ENCODE measurements at places on chromosomes 11 and 22.
A peak's percentile ranks its signal among the peaks of the same experiment; 100 is the strongest.

- no peak for DNase-seq
Observed at GRCh38 chr11:124310721-124311120, 3.0 kb downstream of the OR8D1 start.

GRCh38 chr11:115241899-115242298 is 262.3 kb downstream of the CADM1 start:
- DNase-seq: no peak

DNA sequence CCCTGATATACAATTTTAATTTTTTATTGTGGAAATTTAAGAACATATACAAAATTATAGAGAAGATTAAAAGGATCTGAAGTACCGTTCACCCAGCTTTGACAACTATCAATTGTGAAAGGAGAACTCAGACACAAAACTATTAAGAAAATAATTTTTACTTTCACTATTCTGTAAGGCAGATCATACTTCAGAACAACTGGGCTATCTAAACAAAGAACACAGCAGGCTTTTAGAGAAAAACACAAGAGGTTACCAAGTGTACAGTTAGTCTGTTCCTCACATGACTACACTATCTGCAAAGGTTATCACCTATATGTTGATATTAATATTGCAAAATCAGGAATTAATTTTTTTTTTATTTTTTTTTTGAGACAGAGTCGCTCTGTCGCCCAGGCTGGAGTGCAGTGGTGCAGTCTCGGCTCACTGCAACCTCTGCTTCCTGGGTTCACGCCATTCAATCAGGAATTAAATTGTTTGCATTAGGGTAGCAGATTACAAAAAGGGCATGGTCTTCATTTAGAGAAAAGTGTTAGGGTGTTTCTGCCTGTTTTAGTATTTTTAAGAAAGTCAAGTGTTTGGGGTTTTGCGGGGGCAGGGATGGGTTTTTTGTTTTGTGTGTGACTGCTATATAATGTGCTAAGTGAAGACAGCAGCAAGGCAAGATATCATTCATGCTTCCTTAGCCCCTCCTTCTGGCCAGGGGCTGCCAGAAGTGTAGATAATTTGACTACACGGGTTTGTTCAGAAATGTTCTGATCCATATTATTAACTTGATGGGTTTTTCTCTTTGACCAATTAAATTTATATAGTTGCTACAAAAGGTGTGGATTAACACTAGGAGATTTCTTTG is 27.6 kb upstream of the SIK2 start:
- DNase-seq: no peak

- no peak for DNase-seq
Observed at GRCh38 chr11:130997278-130997677, 81.0 kb upstream of the SNX19 start.

GRCh38 chr22:37043828-37044538 is 7.6 kb upstream of the KCTD17 start:
- peak; percentile 26 for DNase-seq

DNA sequence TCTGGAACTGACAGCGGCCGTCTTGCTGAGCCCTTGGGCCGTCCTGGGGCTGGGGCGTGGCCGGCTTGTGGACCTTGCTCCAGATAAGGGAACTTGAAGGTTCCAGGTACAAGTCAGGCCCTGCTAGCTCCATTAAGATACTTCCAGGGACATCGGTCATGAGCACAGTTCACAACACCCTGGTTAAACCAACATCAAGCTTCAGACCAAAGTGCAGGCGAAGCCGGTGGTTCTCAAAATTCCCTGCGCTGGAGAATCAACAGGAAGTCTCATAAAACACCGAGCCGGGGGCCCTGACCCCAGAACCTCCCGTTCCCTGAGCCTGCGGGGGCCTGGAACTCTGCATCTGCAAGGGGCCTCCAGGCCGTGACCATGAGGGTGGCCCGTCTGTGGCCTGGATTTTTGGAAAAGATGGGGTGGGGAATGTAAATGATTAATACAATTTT is 1043.8 kb downstream of the BRD1 start:
- DNase-seq: peak; percentile 17

DNA sequence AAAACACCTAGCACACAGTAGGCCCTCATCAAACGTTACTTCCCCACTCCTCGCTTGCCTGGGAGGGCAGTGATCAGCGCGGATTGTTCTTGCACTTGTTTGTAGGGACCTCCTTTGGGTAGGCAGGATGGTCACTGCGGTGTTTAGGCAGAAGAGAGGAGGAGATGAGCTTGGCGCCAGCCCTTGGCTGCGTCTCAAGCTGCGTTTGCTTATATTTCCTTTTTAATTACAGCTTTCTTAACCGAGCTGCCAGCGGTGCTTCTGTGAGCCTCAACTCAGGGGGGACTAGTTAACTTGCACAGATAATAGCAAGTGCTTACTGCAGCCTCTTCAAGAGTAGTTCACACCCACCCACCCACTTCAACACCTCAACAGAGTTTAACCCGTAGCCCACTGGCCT is 15.1 kb downstream of the IFT27 start:
- no peak for DNase-seq

GRCh38 chr11:121500717-121501116 is 48.0 kb upstream of the SORL1-AS1 start:
- DNase-seq: no peak

DNA sequence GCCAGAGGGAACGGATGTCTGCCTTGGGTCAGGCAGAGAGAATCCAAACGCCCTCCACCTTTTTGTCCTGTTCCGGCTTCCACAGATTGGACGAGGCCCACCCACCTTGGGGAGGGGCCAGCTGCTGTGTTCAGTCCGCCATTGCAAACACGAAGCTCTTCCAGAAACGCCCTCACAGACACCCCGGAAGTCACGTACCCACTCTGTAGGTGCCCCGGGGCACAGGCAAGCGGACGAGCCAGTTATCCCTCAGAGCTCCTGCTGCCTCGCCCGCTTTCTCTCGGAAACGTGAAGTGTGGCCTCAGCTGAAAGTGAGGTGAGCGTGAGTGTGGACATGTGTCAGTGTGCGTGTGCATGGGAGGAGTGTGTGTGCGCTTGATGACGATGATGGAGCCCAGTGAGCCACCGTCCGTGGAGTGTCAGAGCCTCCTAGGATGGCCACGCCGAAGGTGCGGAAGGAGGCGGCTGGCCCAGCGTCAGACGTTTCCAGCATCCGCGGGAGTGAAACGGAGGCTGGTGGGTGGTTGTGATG is 869.2 kb downstream of the TBC1D22A start:
- no peak for DNase-seq

- no peak for DNase-seq
Observed at GRCh38 chr11:61356706-61357105, 5.0 kb downstream of the CYB561A3 start.

GRCh38 chr11:2092956-2093412 is 46.2 kb downstream of the IGF2 start:
- DNase-seq: peak; percentile 75

GRCh38 chr11:8100605-8101004 is 19.6 kb downstream of the TUB start:
- no peak for DNase-seq

GRCh38 chr11:101401245-101401644 is 182.6 kb downstream of the TRPC6 start:
- no peak for DNase-seq

GRCh38 chr11:87136236-87136635 is 98.5 kb downstream of the TMEM135 start:
- no peak for DNase-seq

- DNase-seq: peak; percentile 52
Observed at GRCh38 chr11:61587541-61587941, 6.7 kb upstream of the SYT7 start.

DNA sequence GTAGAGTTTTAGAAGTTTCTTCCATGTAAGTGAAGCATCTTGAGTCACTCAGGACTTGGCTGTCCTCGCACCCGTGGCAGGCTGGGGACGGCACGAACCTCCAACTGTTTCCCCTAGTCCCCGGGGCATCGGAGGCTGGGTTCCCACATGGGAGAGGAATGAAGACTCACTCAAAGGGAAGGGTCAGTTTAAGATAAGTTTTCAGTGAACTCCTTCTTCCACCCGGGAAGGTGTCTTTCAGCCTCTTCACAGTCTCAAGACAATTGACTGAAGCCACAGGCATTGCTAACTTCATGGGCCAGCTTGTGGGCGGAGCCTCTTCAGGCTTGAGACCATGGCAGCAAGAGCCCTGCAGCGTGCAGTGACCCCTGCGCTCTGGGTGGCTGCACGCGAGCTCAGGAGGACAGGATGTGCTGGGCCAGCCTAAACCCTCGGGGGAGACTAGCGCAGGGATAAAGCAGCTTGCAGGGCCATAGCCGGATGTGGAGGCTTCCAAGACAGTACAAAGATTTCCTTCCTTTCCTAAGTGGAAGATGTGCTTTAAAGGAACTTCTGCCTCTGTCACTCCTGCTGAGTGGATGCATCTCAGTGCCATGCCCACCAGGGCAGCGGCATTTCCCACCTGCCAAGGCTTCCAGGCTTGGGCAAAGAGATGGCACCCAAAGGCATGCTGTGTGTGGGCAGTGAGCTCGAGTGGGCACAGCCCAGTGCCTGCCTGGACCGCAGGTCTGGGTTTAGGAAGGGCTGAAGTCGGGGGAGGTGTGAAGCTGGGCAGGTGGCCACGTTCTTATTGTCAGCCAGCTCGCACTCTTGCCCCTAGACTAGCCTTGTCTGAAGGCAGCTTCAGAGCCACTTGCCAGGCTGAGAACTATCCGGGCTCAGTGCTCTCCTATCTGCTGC is 32.9 kb downstream of the PPIL2 start:
- no peak for DNase-seq

GRCh38 chr11:110955776-110956175 is 243.5 kb upstream of the ARHGAP20 start:
- DNase-seq: no peak

DNA sequence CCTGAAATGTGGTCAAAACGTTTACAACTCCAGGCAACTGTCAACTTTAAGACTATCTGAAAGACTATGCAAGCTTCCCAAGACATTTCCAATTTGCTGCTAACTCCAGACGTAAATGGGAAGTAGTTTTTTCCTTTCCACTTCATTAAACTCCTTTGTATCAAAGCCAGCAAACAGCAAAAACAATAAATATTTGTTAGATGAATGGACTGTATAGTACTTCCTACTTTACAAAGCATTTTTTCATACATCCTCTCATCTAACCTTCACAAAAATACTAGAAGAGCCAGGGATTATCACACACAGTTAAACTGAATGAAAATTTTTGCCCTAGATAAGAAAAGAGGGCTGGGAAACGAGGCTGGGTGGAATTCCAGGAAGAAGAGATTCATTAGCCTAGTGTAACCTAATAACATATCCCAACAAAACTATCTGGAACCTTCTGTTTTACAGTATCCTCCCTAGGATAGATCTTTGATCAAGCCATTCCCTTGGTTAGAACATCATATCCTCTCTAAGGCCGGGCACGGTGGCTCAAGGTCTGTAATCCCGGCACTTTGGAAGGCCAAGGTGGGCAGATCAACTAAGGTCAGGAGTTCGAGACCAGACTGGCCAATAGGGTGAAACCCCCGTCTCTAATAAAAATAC is 10.4 kb downstream of the NUP98 start:
- no peak for DNase-seq

DNA sequence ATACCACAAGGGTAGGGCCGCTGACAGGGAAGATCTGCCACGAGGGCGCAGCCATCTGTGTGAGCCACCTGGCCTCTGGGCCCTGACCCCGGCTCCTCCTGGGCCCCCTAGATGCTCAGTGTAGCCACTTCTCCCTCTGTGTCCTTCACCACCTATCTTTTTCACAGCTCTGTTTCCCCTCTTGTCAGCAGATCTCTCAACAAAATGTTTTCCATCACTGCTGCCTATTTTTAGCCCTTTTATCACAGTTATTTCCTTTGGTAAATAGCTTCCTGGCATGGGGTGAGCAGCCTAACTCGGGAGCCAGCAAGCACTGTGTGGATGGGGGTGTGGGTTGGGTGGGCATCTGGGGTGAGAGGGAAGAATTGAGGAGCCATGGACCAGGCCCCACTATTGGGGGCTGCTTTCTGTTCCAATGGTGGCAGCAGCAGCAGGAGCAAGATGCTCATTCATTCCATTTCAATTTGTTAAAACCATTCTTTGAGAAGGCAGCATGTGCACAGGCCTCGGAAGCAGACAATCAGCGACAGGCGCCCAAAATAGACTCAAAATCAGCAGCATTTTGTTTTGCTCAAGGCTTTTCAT is 135.2 kb upstream of the NAV2 start:
- DNase-seq: no peak

GRCh38 chr11:47434011-47434786 is 8.0 kb upstream of the PSMC3 start:
- DNase-seq: no peak

GRCh38 chr11:33376331-33377310 is 119.4 kb downstream of the HIPK3 start:
- DNase-seq: no peak

- no peak for DNase-seq
Observed at GRCh38 chr11:105740164-105740903, 130.5 kb downstream of the GRIA4 start.

DNA sequence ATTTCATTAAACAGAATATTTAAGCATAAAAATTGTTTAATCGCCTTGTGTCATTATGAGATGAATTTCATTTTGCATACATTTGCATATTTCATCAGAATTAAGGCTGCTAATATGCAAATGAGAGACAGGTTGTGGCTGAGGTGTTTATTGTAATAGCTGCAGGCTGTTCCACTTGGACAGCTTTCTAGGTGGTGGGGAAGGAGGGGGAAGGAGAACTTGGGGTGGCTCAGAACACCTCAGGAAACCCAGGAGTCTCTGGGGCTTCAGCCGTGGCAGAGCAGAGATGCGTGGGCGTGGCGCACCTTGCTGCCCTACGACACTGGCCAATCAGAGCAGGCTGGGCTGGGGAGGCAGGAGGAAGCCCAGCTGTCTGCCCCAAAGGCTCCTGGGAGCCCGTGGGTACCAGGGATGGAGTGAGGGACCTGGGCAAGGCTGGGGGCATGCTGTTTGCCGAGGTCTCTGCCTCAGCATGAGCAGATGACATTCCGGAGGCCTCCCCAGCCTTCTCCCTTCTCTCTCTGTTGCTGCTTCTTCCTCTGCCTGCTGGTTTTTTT is 542.9 kb downstream of the MN1 start:
- no peak for DNase-seq

DNA sequence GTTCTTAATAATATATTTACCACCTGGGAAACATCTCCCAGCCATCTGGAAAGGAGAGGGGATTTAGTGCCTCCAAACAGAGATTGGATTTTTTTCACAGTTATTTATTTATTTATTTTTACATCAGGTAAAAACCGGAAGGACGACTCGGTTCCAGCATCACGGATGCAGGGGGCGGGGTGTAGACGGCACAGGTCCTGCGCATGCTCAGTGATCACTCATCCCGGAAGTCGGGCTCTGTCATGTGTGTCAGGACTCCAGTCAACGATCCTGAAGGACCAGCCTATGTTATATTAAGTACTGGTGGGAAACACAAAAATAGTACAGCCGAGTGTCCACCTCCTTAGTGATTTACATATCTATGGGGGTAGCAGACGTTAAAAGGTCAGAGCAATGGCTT is 467.6 kb downstream of the NTM start:
- DNase-seq: no peak
